HAP-1 (cell line): ENCODE measurements at places on chromosomes 13 and 19.

DNA sequence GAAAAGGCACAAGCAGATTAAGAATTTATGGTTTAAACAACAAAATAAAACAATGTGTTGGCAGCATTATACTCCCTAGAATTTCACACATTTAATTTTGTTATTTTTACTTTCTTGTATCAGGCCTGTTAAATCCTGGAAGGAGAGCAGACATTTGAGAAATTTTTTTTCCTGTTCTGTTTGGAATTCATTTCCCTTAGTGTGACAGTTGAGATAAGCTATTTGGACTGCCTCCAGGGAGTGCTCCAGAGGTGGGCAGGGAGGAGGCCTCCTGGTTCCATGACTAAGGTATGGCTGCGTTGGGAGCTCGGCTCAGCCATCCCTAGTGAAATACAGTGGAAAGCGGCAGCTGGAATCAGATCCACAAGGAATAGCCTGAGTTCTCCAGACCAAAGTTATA is 185.7 kb downstream of the KCNRG start:
- no peak for DNase-seq

GRCh38 chr13:44540761-44541434 is 35.2 kb downstream of the TSC22D1 start:
- DNase-seq: no peak

GRCh38 chr13:37158481-37158880 is 53.0 kb upstream of the CSNK1A1L start:
- DNase-seq: no peak

DNA sequence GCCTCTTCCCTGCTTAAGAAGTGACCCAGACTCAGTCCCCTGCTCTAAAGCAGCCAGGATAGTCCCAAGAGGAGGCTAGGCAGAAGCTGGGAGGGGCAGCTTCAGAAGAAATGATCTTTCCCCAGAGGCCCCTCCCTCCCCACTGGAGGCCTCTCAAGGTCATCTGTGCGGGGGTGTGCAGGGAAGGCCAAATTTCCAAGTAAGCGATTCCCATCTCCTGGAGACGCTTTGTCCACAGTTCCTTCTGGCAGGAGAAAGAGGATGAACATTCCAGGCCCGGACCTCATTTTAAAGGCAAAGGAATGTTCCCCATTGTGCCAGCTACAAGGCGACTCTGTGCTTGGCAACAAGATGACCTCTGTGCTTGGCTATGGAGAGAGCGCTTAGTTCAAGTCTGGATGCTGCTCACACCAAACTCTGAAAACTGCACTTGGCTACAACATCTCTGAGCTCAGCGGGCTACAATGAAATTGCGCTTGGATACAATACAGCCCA is 23.5 kb downstream of the COL5A3 start:
- DNase-seq: no peak

DNA sequence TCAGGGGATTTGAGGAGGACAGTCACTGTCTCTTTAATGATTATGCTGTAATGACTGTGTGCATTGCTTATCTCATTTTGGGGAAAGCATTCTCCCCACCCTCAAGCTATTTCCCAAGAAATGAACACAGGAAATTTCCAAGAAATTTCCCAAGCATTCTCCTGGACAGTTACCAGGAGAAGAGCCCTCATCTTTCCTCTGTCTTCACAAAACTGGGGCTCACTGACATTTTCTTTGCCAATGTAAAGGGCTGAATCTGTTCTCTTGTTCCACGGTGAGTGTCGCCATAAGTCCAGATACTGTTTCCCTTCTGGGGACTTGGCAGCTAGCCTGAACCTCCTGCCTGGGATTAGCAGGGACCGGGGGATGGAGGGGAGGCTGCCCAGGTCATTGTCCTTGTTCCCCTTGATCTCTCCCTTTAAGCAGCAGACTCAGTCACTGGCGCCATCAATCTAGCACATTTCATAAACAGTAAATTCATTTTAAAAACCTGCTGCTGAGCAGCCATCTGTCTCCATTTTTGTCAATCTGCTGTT is 172.8 kb downstream of the DNAJC15 start:
- no peak for DNase-seq

GRCh38 chr13:46562581-46562980 is 9.6 kb downstream of the LRCH1 start:
- DNase-seq: no peak

DNA sequence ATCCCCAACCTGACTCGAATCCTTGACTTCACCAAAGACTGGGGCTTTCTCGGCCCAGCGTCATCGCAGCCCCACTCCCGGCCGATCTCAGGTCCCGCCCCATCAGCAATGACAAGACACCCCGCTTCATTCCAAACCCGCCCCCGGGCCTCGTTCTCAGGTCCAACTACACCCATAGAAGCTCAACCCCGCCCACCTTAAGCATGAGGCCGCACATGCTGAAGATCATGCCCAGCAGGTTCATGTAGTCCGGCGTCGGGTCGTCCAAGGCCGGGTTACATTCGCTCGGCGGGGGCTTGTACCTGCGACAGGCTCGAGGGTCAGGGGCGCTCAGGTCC is 2.3 kb downstream of the WDR83 start:
- peak; percentile 51 for DNase-seq

- DNase-seq: peak; percentile 86
Observed at GRCh38 chr19:44718441-44719261, 19.7 kb downstream of the CEACAM16 start.

DNA sequence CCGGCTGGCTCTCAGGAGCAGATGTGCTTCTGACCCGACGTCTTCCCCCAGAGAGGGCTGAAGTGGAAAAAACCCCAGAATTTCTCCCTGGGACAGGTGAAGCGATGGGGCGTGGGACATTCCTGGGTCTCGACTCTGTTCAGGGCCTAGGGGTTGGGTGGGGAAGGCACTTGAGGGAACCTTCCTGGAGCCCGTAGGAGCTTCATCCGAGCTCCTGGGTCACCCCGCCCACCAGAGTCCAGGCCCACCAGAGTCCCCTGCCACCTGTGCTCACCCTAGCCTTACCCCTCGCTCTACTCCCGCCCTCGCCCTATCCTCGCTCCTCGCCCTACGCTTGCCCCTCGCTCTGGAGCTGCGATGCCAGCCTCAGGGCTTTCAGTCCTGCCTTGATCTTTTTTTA is 23.2 kb downstream of the EPN1 start:
- DNase-seq: no peak

GRCh38 chr19:52725528-52725961 is 9.3 kb downstream of the ZNF611 start:
- no peak for DNase-seq

- DNase-seq: peak; percentile 74
Observed at GRCh38 chr13:113001241-113002140, 32.5 kb downstream of the MCF2L start.
